ENCODE measurements at places on chromosomes 12 and 14.

DNA sequence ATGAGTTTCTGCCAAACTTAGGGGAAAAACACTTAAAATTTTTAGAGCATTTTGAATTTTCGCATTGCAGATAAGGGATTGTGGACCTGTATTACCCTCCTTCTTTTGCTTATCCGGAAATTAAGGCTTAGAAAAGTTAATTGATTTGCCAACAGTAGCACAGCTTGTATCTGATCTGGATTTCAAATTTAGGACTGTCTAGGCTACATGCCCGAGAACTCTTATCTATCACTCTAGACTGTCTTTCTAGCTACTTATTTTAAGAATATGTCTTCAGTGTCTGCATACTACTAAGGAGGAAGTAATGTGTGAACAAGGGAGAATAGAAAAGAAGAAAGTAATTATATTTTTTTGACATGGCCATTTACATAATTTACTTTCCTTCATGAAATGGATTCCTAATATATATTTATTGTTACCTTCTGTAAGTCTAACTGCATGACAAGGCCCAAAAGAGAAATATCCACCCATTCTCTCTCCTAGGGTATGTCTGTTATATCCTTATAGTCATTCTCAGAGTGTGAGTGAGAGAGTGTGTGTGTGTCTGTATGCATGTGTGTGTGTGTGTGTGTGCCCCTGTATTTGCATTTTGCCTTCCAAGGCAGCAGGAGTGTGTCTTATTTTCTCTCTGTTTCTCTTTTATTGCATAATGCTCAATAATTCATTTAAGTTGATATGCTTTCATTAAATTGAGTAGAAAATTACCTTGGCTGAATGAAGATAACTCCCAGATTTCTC lies 132.1 kb downstream of the SLC5A8 start:
- no peak for DNase-seq

DNA sequence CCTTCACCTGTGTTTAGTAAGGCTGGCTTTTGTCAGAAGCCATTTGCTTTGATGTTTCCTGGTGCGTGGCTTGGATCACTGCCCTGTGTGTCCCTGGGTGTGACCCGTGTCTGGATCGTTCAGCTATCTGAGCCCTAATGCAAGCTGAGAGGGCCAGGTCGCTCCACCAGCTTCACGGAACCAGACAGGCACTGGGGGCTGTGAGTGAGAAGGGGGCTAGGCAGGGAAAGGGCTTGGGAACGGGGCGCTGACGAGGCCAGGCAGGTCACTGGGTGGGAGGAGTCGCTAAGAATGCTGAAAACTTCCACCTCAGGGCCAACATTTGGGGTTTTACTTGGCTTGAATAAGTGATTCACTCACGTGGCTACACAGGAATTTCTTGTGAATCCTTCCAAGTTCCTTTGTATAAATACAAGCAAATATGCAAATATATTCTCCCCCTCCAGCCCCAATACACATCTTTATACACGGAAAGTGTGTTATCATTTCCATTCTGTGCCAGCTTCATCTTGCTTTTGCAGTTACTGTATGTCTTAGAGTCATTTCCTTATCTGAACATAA lies 24.2 kb upstream of the MMP17 start:
- no peak for DNase-seq

DNA sequence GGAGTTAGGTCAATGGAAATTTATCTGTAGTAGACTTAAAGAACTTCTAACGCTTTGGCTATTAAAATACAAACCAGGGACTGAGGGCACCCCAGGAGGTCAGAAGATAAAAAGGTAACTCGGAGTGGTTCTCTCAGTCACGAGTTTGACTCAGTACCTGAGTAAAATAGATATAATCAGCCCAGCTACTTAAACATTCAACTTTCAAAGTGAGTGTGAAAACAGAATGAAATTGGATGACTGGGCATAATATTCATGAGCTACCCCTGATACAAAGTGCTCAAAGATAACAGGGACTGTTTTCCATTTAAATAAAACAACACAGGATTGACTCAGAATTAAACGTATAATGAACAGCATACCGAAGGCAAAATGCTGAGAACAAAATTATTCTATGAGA lies 75.0 kb downstream of the FOXN3 start:
- no peak for DNase-seq

- no peak for DNase-seq
Observed at GRCh38 chr12:102526656-102527055, 46.3 kb upstream of the IGF1 start.

DNA sequence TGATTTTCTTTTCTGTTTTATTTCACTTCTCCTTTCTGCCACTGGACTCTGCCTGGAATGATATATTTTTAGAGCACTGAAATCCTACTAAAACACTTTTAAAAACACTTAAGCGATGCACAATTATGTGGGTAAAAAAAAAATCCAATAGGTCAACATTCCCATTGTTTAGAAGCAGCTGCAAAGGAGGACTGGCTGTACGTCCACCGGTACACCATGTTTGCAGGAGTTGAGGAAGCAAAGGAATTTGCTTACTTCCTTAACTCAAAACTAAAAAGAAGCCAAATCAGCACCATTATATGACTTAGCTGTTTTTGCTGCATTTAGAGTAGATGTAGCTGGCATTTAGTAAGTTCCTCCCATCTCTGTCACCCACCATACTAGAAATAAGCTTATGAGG lies 186.8 kb upstream of the TMTC1 start:
- no peak for DNase-seq

GRCh38 chr12:62006076-62006732 lies 254.0 kb upstream of the USP15 start:
- DNase-seq: no peak

GRCh38 chr12:8493084-8493483 lies 20.2 kb upstream of the CLEC4D start:
- no peak for DNase-seq

GRCh38 chr14:76456200-76456599 lies 80.3 kb downstream of the ESRRB start:
- DNase-seq: no peak

GRCh38 chr14:40757376-40757950 lies 849.2 kb upstream of the LRFN5 start:
- no peak for DNase-seq

- DNase-seq: no peak
Observed at GRCh38 chr14:50345846-50346422, 33.8 kb downstream of the DMAC2L start.

DNA sequence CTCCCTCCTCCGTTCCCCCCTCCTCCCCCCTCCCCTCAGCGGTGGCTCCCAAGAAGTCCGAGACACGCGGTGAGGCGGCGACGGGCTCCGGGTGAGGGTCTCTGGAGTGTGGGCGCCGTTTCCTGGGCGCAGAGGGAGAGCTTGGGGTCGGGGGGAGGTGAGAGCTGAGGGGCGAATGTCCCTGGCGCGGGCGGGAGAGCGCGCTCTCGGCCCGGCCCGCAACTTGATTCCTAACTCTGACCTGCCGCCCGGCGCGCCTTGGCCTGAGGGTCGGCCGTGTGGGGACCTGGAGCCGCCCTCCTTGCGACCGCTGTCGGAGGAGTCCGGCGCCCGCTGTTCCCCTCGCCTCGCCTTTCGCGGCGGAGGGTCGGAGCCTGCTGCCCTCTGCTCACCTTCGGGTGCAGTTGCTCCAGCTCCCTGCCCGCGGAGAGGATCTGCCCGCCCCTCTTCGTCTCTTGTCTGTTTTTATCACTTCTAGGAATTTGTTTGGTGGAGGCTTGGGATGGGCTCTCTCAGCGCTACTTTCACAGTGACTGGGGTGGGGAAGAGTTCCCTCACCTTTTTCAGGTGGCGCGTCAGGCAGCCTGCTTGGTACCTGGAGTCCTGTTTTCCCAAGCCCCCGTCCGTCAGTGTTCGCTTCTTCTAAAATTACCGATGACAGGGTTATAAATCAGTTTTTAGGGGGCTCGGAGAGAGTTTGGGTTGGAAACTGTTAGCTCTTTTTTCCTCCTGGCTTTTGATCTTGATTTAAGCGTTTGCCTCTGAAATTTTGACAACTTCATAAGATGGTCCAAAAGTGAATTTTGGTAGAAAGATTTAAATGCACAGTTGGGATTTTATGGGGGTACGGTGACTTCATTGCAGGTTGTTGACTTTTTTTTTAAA lies 495 bp downstream of the ADIPOR2 start:
- DNase-seq: no peak

GRCh38 chr12:80867941-80868340 lies 69.8 kb downstream of the LIN7A start:
- DNase-seq: no peak

GRCh38 chr12:2539938-2540337 lies 254.8 kb upstream of the FKBP4 start:
- DNase-seq: no peak

DNA sequence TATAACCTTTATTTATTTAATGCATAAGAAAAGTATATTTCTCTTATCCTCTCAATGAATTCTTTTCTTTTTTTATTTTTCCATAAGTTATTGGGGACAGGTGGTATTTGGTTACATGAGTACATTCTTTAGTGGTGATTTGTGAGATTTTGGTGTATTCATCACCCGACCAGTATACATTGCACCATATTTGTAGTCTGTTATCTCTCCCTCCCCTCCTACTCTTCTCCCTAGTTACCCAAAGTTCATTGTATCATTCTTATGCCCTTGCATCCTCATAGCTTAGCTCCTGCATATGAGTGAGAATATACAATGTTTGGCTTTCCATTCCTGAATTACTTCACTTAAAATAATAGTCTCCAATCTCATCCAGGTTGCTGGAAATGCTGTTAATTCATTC lies 1900.0 kb upstream of the SEL1L start:
- DNase-seq: no peak

- no peak for DNase-seq
Observed at GRCh38 chr12:126248871-126249403, 1183.7 kb downstream of the AACS start.

DNA sequence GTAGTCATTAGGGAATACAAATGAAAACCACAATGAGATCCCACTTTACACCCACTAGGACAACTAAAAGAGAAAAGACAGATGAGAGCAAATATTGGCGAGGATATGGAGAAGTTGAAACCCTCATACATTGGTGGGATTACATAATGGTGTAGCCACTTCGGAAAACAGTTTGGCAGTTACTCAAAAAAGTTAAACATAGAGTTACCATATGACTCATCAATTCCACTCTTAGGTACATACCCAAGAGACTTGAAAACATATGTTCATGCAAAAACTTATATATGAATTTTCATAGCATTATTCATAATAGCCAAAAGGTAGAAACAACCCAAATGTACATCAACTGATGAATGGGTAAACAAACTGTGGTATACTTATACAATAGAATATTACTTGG lies 27.1 kb downstream of the ALDH1L2 start:
- no peak for DNase-seq

GRCh38 chr14:92962831-92963095 lies 39.8 kb downstream of the CHGA start:
- no peak for DNase-seq

DNA sequence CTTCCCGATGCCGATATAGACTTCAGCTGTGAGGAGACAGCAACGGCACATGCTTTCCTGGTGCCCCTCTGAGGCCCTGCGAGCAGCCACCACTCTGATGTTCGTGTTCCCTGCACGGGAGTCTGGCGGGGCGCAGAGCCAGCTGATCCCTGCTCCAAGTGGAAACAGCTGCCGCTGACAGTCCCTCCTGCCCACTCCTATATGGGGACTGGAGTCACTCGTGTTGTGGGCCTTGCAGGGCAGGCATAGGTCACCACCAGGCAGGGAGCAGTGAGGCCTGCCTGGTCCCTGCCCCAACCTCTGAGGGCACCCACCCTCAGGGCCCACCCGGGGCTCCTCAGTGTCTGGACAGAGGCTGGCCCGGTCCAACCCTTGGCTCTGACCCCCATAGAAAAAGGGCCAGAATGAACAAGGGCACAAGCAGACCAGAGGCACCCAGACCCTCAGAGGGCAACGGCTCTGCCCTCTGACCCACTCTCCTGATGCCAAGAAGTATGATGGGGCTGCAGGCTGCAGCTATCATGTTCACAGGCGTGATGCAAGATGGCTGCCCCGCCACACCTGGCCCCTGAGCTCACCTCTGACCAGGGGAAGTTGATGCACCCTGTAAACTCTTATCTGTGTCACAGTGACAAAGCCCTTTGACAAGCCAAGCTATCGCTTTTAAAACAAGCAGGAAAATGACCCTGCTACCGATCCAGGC lies 181.6 kb downstream of the CALM1 start:
- DNase-seq: no peak

- no peak for DNase-seq
Observed at GRCh38 chr12:90816353-90817089, 138.5 kb downstream of the CCER1 start.

DNA sequence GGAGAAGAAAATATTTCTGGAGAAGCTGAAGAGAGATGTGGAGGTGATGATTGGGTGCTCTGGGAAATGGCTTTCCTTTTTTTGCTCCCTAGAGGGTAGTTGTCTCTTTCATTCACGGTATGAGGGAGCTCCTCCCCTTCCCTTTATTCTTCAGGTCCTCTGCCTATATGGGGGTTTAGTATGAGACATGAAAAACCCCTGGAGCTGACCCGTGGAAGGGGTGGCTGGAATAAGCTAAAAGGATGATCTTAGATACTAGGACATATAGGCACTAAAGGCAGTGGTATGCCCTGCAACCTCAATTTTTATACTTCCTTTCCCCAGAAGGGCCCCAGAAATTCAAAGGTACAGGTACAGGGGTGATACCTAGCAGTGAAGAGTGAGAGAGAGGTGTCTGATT lies 4.2 kb upstream of the DTX3 start:
- DNase-seq: no peak

DNA sequence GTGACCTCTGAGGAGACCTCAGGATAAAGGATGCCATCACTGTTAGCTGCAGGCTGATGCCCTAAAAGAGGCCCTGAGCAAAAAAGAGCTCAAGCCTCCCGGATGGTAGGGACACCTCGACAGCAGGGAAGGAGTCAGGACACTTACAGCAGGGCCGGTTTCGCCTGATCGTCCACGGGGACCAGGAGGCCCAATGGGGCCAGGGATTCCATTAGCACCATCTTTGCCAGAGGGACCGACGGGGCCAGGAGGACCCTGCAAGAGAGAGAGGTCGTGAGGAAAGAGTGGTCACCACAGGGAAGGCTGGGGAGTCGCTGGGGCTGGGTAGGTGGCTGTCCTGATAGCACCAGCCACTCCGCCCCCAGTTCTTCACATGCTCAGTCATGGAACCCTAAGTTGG lies 12.4 kb downstream of the TMEM106C start:
- DNase-seq: no peak

- no peak for DNase-seq
Observed at GRCh38 chr12:48990552-48990951, 8.6 kb downstream of the DDN start.

DNA sequence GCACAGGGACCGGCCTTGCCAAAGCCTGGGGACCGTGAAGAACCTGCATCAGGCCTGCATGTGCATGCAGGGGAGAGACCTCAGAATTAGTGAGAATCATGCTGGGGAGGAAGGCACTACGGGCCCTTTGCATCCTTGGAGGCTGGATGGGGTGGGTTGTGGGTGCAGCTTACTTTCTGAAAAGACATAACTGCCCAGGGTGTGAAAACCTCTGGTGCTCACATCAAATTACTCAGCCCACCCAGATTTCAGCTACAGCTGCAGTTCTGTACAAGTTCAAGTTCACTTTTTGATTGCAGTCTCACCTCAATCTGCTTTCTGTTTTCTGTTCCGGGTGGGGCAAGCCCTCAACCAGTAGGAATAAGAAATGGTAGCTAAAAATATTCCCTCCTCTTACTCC lies 130.6 kb downstream of the SLC15A4 start:
- no peak for DNase-seq
